Endodermal cell (in vitro differentiated cells): ENCODE measurements at places on chromosomes 5 and 9.

GRCh38 chr5:153626836-153627235 lies 136.4 kb downstream of the GRIA1 start:
- DNase-seq = no peak

DNA sequence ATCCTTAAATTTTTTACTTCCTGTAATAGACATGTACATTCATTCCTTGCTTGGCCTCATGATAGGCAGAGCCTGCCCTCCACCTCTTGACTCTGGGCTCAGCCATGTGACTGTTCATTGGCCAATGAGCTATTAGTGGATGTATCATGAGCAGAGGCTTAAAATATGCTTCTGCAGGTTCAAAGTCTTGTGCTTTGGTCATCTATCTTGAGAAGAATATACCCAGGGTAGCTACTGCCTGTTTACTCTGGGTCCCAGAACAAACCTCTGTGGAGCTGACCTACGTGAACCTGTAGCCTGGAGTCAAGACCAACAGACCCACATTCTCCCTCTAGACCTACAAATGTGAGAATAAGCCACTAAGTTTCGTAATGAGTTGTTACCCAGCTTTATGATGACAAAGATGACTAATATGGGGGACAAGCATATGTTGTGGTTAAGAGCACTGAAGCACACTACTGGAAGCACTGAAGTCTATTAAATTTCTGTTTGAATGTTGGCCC lies 244.4 kb downstream of the MAST4 start:
- no peak for DNase-seq

- peak; percentile 85 for DNase-seq
Observed at GRCh38 chr5:80711938-80712337, 57.2 kb upstream of the DHFR start.

GRCh38 chr5:113447498-113448050 lies 12.8 kb upstream of the TSSK1B start:
- DNase-seq = no peak

DNA sequence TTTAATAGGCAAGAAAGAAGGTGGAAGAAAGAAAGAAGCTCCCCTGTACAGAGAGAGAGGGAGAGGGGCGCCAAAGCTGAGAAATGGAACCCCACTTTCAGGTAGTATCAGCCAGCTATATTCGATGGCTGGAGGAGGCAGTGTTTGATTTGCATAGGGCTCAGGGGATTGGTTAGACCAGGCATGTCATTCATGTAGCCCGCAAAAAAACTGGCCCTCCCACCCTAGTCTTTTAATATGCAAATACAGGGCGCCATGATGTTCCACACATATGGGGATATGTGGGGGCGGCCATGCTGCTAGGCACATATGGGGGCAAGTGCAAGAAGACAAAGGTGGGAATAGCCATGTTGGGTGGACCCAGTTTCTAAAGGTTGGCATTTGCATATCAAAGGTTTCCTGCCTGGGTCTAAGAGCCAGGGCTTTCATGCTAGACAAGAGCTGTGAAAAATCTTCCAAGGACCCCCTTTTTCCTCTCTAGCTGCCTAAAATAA lies 174.4 kb upstream of the ADRA1B start:
- no peak for DNase-seq
